ENCODE measurements at places on chromosomes 11 and 22. TPM values are rescaled to one million over a fixed set of nuclear protein-coding genes. Genes with fewer than 3 reads are reported as not detected.

Gene DGCR6
- total RNA-seq: 2.2 TPM

Gene CST6
- 0.23 TPM for total RNA-seq

Gene PLEKHA7
- total RNA-seq: 11.6 TPM

Gene MRGPRX4
- total RNA-seq: not detected

Data from Panc1 (cell line).